ENCODE measurements at places on chromosomes 5 and 9. TPM values are rescaled to one million over a fixed set of nuclear protein-coding genes. Genes with fewer than 3 reads are reported as not detected.

The SLC1A3 gene
- not detected for total RNA-seq

The FOXD1 gene
- total RNA-seq, result 12.2 TPM

The URM1 gene
- total RNA-seq, result 87.6 TPM

The DROSHA gene
- 39.5 TPM for total RNA-seq

The FRMD3 gene
- 4.2 TPM for total RNA-seq

The POU5F2 gene
- not detected for total RNA-seq

The PCDH1 gene
- total RNA-seq, result 3.7 TPM

Data from A549 treated with Mapracorat at 1 μM for 4 hours (cell line).